ENCODE measurements at places on chromosomes 3 and 15.

GRCh38 chr3:76645724-76646123, 394.2 kb upstream of the ROBO2 start:
- no peak for DNase-seq
- H3K27me3 ChIP-seq = no peaks in the 10 kb centered on the region
- H3K36me3 ChIP-seq = no peaks in the 10 kb centered on the region

DNA sequence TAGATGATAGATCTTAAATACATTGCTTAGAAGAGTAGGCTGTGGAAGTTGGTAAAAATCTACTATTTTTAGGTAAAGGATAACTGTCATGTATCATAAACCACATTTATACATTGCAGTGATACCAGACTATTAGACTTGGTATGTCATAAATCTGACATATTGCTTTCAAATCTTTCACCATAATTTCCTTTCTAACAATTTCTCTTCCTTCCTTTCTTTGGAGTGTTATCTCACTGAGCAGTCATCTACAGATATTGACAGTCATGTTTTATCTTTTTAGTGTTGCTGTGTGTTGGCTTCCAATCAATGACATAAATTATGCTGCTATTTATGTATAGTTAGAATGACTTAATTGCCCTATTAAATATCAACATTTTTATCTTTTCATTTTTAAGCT, 588.7 kb downstream of the TUSC7 start:
- no peaks in the 10 kb centered on the region for H3K36me3 ChIP-seq
- H3K27me3 ChIP-seq = no peaks in the 10 kb centered on the region
- no peak for DNase-seq
- no peak overlapping the region for H3K27ac ChIP-seq
- H3K4me3 ChIP-seq = no peak overlapping the region

- H3K36me3 ChIP-seq = no peaks in the 10 kb centered on the region
- DNase-seq = no peak
- no peaks in the 10 kb centered on the region for H3K27me3 ChIP-seq
Measured at GRCh38 chr15:85417276-85417675, 36.9 kb downstream of the AKAP13 start.

DNA sequence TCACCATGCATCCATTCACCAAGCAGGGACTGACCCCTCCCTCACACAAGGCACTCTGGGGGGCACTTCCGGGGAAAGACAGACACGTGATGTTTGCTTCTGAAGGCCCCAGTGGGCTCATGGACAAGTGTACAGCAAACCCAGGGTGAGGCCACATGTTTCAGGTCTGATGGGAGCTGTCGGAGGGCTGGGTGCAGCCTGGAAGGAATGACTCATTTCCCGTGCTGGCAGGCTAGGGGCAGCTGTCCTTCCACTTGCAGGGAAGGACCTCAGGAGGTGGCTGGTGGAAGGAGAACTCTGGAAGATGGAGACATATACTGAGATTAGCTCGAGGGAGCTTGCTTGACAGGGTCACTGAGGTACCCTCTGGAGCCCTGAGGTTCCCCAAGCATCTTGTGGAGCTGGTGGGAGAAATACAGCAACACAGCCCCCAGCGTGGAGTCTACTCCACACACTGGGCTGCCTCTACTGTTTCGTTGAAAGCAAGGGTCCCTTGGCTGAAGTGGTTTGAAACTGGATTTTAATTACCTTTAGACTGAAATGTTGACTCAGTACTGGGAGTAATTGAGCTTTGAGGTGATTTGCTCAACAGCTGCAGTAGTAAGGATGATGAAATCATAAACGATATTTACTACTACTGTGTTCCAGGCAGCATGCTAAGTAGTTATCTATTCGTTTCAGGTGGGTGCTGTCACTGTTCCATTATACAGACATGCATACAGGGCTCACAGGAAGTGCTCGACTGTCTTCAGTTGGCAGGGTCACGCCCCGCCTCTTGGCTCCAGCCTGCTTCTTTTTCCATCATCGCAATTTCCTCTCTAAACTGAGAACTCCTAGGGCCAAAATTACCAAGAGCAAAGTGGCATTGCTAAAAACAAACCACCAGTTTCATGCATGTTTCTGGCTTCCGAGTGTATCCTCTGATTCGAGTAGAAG, 230.4 kb downstream of the ADAMTS17 start:
- no peak overlapping the region for H3K27ac ChIP-seq
- no peaks in the 10 kb centered on the region for H3K27me3 ChIP-seq
- H3K36me3 ChIP-seq = no peaks in the 10 kb centered on the region
- H3K4me3 ChIP-seq = no peak overlapping the region
- H3K4me1 ChIP-seq = peaks cover 4% of the 10 kb centered on the region

DNA sequence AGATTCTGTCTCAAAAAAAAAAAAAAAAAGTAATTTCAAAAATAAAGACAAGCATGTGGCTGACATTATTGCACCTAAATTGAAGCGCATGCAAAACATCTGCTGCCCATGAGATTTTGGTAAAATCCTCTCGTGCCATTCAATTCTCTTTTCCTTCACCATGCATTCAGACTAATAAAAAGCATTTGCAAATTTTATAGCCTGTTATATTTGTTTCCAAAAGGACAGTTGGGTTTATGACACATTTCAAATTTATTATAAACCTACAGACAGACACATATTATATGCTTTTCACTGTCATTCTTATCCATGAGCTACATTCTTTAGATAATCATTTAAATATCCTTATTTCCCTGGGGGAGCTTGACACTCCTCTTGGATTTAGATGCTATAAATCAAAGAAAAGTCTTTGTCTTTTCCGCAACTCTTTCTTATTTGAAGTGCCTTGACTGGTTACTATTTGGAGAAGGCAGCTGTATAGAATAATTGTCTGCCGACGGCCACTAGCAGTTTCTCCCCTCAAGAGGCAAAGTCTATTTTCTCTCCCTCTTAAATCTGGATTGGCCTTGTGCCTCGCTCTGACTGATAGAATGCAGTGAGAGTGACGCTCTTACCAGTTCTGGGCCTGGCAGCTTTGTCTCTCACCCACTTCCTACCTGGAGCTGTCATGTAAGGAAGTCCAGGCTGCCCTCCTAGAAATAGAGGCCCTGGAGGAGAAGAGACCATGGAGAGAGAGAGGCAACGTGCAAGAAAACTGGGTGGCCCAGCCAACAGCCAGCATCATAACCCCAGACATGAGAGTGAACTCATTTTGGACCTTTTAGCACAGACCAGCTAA, 6.8 kb upstream of the LRIG1 start:
- peaks cover 2% of the 10 kb centered on the region for H3K4me1 ChIP-seq
- H3K27ac ChIP-seq = no peak overlapping the region
- no peak for DNase-seq
- no peaks in the 10 kb centered on the region for H3K36me3 ChIP-seq
- no peak overlapping the region for H3K4me3 ChIP-seq

DNA sequence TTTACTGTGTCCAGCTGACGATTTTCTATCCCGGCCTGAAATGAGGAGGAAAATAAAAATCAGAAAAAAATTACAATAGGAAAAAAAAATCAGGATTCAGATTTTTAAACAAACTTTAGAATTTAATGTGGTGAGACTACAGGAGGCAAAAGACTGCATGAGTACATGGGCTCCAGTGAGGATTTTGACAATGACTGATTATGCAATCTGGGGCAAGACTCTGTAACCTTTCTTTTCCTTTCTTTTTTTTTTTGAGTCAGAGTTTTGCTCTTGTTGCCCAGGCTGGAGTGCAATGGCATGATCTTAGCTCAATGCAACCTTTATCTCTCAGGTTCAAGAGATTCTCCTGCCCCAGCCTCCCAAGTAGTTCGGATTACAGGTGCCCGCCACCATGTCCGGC, 29.9 kb downstream of the SPG11 start:
- peaks cover 2% of the 10 kb centered on the region for H3K36me3 ChIP-seq
- H3K27me3 ChIP-seq = no peaks in the 10 kb centered on the region
- H3K4me3 ChIP-seq = no peak overlapping the region

DNA sequence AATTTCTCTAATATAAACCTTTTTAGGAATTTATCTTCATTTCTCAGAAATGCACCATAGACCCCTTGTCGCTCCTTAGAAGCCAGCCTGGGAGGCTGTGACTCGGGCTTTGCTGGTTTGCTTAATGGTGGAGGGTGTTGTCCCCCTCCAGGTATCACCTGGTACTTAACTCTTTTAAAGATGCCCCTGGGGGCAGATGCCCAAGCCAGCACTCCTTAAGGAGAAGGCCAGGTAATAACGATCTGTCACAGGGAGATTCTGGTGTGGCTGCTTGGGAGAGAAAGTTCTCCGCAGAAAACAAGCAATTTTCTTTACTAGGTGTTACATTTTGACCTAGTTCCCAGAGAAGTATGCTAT, 22.3 kb downstream of the EHD4 start:
- no peak overlapping the region for H3K4me3 ChIP-seq
- H3K36me3 ChIP-seq = peaks cover 13% of the 10 kb centered on the region
- no peak for DNase-seq
- H3K4me1 ChIP-seq = no peaks in the 10 kb centered on the region
- no peak overlapping the region for H3K27ac ChIP-seq

DNA sequence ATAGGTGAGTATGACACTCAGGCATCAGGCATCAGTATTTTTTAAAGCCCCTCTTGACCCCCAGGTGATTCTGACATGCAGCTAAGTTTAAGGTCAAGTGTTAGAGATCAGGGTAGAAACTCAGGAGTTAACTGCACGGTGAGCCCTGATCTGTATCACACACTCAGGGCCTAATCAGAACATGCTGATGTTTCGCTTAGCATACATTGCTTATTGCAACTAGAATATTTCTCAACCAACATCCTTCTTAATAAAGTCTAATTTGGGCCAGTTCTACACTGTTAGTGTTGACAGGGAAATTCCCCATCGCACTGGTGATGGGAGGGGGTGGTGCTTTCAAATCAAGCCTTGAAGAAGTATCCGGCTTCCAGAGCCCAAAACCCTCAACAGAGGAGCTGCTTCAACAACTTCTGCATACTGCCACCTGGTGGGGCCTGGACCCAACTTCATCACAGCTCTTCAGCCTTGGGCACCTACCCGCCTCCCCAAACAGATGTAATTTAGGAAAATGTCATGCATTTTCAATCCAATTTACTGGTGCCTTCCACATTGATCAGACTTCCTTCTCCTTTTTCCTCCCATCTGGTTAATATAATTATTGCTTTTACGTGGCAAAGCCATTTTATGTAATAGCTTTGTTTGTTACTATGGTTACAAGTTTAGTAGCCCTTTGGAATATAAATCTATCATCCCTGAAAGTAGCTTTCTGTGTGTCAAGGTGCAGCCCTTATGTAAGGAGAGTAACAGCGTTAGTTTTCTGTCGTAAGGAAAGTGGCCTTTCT, 312.2 kb downstream of the RORA start:
- no peaks in the 10 kb centered on the region for H3K27me3 ChIP-seq
- peak; percentile 87 for DNase-seq
- H3K4me1 ChIP-seq = peaks cover 13% of the 10 kb centered on the region
- H3K27ac ChIP-seq = no peak overlapping the region
- H3K4me3 ChIP-seq = no peak overlapping the region
- H3K36me3 ChIP-seq = no peaks in the 10 kb centered on the region

- no peak overlapping the region for H3K27ac ChIP-seq
- no peaks in the 10 kb centered on the region for H3K27me3 ChIP-seq
- H3K4me3 ChIP-seq = no peak overlapping the region
- H3K36me3 ChIP-seq = no peaks in the 10 kb centered on the region
Measured at GRCh38 chr3:142152384-142152783, 3.0 kb upstream of the TFDP2 start.

GRCh38 chr15:92848852-92849598, 51.1 kb upstream of the CHD2 start:
- H3K27ac ChIP-seq = no peak overlapping the region
- H3K4me3 ChIP-seq = no peak overlapping the region
- no peak for DNase-seq
- H3K4me1 ChIP-seq = no peaks in the 10 kb centered on the region

DNA sequence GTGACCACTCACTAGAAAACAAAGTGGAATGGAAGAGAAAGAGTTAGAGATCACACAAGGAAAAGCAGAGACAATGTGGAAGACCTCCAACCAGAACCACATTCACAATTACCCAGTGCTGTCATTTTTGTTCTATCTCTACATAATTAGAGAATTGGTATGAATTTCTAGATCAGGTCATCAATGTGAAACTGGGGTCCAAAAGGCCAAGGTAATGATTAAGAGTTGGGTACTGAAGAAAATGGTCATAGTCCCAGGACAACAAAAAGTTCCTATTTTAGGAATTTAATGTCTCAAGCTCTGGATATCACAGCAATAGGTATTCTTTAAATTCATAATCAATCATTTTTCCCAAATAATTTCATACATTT, 84.7 kb upstream of the PPIB start:
- no peaks in the 10 kb centered on the region for H3K4me1 ChIP-seq
- peak overlapping the region; percentile 40 for H3K27ac ChIP-seq
- no peak for DNase-seq
- H3K36me3 ChIP-seq = no peaks in the 10 kb centered on the region
- no peak overlapping the region for H3K4me3 ChIP-seq
- no peaks in the 10 kb centered on the region for H3K27me3 ChIP-seq

DNA sequence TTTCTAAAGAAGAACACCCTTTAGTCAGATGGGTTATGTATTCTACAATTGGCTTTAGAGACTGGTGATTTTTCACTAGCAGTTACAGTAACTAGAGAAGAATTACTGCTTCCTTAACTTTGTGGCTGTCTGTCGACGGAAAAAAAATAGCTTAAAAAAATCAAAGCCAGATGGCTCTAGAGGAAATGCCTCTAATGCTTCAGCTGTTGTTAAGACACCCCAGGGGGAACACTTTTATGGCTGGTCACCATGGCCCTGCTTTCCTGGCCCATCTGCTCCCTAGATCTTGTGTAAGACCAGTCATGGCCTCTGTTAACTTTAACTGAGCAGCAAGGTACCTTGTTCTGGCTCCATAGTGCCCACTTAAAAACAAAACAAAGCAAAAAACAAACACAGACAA, 198.6 kb upstream of the PLSCR5 start:
- no peaks in the 10 kb centered on the region for H3K36me3 ChIP-seq
- H3K27ac ChIP-seq = no peak overlapping the region
- H3K4me3 ChIP-seq = no peak overlapping the region
- peak; percentile 7 for DNase-seq
- no peaks in the 10 kb centered on the region for H3K27me3 ChIP-seq

DNA sequence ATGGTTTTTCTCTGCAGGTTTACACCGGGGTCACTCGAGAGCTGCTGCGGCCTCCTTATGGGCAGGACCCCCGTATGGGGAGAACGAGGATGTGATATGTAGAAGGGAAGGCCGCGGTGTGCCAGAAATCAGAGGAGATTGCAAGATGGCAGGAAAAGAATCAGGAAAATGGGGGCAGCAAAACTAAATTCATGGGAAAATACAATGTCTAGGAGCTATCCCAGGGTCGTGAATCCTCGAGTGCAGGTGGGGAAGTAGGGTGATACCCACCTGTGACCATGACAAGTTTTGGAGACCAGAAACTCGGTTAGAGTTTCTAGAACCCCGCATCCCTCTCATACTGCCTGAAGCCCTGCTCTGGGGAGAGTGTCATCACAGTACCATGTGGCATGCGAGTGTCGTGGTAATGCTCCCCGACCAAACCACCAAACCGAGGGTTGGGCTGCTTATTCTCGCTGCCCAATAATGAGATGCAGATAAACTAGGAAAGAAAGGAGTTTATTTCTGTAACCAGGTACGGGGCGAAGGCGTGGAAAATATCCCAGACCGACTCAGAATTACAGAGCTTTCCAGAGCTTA, 781 bp downstream of the TRNT1 start:
- peaks cover 7% of the 10 kb centered on the region for H3K4me1 ChIP-seq
- H3K36me3 ChIP-seq = peaks cover 27% of the 10 kb centered on the region
- no peaks in the 10 kb centered on the region for H3K27me3 ChIP-seq
- peak overlapping the region; percentile 84 for H3K4me3 ChIP-seq
- peak overlapping the region; percentile 96 for H3K27ac ChIP-seq

GRCh38 chr3:21526461-21526860, 224.5 kb downstream of the ZNF385D start:
- no peaks in the 10 kb centered on the region for H3K36me3 ChIP-seq
- no peak overlapping the region for H3K27ac ChIP-seq
- no peak for DNase-seq
- no peak overlapping the region for H3K4me3 ChIP-seq
- H3K4me1 ChIP-seq = no peaks in the 10 kb centered on the region
- H3K27me3 ChIP-seq = no peaks in the 10 kb centered on the region

All from H1 (cell line).